HFFc6 (cell line): ENCODE measurements at places on chromosomes 16 and 17.

GRCh38 chr17:12839042-12839441 is 49.7 kb downstream of the ARHGAP44 start:
- no peak for DNase-seq

- no peak for DNase-seq
Measured at GRCh38 chr16:73547552-73548403, 499.9 kb upstream of the ZFHX3 start.

DNA sequence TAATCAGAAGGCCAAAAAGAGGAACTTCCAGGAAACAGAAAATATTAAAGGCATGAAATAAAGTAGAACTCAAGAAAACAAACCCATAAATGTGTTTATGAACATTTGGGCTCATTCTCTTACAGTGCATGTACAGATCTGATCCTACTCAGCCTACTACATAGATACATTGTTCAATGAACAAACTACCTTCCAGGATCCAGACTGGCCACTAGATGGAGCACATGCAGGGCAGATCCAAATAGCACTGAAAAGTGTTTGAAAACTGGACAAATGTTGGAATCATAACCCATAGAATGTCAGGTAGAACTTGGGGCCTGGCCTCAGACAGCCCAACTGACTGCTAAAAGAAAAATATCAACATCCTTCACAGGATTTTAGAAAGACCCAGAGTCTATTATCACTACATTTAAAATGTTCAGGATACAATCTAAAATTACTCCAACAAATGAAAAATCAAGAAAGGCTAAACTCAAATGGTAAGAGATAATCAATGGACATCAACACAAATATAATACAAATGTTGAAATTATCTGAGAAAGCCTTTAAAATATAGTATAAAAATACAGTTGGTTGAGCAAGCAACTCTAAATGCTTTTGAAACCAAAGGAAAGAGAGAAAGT is 122.4 kb upstream of the NUDT7 start:
- peak; percentile 9 for DNase-seq

GRCh38 chr16:57539072-57539796 is 2.9 kb upstream of the CCDC102A start:
- DNase-seq, result no peak

DNA sequence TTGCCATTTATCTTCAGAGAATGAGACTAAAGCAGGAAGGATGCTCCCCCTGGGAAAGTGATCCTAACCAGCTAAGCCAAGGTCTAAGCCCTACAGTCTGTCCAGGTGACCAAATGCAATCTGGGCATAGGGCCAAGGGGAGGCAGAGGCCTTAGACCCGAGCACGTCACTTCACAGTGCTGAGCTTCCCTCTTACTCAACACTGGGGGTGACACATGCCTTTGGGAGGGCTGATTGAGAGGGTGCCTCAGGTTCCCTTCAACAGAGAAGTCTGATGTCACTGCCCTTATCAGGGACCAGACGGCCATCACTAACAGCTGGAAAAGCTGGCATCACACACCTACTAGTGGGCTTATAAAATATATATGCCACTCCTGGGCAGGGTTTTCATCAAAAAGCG is 4.0 kb downstream of the CIAO2B start:
- peak; percentile 70 for DNase-seq

- DNase-seq, result peak; percentile 31
Measured at GRCh38 chr17:63550817-63551639, 751 bp downstream of the DCAF7 start.

DNA sequence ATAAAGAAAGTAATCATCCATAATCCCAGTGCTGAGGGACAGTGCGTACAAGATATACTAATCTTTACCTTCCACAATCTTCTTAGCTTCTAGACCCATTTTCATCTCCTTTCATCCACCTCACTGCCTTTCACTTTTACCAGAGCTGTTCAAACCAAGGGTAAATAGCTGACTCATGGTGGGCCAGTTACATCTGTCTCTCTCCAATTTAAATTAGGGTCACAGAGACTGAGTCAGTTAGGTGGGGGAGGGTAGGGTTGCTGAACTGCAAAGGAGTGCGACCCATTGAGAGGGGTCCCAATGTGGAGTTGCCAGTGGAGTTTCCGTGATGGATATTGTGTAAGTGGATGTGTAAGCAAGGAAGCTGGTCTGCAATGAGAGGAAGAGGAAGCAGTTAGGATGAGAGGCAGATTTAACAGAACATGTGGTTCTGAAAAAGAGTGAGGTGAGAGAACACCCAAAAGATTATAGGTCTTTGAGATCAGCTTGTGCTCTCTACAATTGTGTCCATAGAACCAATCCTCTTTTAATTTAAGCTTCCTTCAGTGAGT is 83.5 kb downstream of the GP2 start:
- DNase-seq, result no peak

DNA sequence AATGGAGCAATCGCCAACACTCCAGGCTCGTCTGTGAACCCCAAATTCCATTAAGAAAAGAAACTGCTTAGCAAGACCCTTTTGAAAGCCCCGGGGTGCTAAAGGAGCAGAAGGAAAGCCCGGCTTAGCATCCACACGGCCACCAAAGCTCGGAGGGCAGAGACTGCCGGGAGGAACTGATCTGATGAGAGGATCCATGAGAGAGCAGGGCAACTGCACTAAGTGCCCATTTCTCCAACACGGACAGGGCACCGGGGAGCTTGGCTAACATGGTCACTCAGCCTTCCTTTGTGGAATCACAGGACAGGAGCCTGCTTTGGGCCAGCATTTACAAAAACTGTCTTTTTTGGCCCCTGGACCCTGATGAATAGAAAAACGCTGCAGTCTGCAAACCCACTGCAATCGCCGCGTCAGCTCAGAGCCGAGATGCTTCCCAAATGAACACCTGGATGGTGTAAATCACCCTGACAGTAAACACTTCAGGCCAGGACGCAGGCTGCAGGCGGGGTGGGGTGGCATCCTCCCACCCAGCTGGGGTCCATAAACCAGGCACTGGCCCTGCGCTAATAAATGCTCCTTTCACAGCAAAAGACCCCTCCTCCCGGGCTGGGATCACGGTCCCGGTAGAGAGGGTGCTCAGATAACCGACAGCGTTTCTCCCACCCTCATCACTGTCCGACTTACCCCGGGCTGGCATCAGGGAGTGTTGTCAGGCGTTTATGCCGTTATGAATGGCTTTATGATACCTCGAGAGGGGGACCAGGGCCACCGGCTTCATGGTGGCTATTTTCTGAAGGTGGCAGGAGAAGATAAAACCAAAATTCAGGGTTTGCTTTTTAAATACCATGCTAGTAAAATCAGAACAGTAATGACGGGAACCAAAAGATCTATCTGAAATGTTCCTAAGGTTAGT is 299.5 kb downstream of the IRF8 start:
- DNase-seq, result no peak

- DNase-seq, result no peak
Measured at GRCh38 chr17:77609553-77610517, 348.7 kb upstream of the TNRC6C start.

DNA sequence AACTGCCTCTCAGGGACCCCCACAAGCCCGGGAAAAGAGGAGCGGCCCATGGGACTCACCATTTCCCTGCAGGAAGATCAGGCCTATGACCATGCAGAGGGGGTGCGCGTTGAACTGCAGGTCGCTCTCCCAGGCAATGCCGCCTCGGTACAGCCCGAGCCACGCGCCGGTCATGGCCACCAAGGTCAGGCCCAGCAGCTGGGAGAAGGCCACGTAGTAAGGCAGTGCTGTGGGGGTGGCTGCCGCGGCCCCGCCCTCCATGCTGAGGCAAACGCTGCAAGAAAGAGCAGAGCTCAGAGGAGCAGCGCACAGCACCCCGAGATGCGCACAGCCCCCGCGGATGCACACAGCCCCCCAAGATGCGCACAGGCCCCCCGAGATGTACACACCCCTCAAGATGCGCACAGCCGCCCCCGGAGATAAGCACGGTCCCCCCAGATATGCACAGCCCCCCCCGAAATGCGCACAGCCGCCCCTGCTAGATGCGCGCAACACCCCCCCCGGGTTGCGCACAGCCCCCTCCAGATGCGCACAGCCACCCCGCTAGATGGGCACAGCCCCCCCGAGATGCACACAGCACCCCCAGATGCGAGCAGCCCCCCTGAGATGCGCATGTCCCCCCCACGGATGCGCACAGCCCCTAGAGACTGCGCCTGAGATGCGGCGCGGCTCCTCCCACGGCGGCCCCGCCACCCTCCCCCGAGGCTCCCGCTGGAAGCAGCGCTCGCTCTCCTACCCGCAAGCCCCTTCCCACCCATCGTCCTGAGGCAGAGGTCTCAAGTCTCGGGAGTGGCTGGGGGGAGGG is 8.6 kb downstream of the CYB561 start:
- no peak for DNase-seq

DNA sequence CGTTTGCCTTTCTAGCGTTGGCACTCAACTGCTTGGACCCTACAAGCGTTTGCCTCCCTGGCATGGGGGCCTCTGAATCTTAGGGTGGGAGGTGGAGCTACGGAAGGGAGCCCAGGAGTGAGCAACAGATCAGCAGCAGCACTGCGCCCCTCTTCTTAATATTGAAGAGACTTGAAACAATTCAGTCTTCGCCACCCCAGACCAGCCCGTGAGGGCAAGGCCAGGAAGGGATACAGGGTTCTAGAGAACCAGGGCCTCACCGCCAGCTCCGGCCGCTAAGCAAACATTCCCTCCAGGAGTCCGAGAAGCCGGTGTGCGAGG is 1.5 kb upstream of the GPRC5C start:
- DNase-seq, result no peak

DNA sequence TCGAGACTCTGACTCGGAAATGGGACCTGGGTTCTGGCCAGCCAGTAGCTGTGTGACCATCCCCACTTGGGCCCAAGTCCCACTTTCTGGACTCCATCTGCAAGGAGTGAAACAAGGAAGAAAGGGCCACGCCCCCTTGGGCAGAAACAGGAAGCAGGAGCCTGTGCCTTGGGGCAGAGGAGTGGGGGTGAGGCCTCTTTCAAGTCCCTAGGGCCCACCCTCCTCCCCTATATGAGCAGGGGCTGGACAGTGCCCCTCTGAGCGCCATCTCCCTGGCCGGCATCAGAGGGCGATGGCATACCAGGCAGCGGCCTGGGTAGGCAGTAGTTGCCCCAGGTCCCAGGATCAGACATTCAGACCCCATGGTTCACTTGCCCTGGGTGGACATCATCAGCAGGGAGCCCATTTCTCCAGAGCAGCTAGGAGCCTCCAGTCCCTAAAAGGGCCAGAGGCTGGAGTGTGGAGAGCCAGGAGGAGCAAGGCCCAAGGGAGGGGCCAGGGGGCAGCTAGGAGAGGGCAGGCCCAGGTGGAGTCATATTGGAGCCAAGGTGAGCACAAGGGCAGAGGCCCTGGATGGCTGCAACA is 7.1 kb downstream of the BCAR1 start:
- DNase-seq, result peak; percentile 59

DNA sequence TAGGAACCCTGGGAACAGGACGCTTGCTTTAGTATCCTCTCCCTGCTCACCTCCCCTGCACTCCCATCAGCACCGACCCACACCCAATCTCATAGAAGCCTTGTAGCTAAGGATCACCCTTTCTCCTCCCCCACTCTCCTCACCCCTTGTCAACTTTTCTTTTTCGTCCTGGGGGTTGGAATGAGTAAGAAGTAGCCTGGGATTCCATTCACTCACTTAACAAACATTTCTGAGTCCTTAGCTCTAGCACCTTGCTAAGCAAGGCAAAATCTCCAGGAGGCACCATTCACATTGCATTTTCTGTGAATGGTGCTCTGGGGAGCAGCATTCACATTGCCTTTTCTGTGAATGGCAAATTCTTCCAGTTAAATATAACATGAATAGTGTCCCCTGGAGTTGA is 1.1 kb upstream of the PGAP3 start:
- DNase-seq, result no peak

DNA sequence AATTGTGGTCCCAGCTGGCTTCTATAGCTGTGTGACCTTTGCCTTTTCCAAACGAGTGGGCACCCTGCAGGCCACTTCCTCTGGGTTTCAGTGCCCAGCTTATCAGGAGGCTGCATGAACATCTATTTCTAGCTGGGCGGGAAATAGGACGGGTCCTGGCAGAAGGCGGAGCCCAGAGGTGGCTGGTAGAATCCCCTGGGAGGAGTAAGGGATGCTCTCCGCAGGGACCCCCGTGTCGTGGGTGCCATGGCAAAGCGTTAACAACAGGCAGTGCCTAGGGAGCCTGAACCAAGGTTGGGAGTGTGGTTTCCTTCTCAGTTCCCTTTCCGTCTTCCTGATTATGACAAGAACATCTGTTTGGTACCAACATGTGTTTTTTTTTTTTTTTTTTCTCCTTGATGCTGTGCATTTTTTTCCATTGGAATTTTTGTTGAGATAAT is 58.2 kb downstream of the PLCG2 start:
- no peak for DNase-seq

DNA sequence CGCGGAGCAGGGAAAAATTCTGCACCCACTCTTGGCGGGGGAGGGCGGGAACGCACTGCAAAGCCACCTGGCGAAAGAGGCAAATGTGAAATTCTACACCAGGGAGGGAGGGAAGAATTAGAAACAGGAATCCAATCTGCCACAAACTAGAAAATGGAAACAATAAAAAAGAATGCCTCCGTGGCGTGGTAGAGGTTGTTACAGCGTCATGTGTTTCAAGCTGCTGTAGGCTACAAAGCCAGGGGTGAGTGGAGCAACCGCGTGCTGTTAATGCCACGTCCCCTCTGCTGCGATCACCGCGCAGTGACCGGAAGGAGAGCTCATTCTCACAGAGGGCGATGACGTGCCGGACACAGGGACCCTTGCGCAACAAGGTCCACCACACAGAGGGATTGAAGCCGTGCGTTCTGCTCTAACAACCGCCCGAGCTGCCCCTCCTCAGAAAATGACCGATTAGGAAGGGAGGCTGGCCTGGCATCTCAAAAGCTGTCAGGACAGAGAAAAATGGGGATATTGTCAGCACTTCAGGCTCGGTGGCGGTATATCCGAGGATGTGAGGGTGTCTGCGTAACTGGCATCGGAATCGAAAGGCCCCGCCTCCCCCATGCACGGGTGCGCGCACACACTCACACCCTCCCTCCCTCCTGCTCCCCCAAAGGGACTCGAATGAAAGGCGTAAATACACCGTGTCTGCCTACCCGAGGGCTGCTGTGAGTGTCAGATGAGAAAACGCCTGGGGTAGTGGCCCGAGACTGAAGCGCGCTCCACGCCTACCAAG is 70.8 kb upstream of the TNRC6C start:
- DNase-seq, result peak; percentile 51

DNA sequence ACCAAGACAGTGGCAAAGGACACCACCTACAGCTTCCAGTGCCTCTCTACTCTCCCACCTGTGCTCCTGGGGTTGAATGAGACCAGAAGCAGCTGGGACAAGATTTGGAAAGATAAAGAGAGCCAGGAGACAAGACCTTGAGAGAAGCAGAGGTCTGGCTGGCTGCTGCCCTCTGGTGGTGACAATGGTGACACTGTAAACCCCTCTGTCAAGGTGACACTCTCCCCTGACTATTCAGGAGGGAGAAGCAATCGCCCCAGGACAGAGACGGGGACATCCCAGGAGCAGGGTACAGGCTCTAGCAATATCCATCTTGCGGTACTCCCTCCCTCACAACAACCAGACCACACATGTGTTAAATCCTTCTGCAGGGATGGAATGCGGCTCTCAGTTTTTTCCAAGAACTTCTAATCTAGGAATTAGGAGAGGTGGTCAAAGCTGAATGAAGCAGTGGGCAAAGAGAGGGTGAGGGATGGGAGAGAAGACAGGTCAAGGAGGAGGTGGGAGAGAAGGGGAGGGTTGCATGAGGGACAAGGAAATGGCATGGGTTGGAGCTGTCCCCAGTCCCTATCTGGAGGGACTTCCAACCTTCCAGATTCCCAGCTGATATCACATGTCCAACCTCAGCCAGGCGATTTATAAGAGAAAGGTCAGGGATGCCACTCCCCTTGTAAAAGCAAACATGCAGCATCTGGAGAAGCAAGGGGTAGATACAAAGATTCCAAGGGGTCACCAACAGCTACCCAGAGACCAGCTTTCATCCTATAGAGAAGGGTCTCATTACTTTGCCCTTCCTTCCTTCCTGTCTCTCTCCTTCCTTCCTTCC is 2.9 kb downstream of the PHOSPHO1 start:
- DNase-seq, result peak; percentile 37
